BJ (cell line): ENCODE measurements at places on chromosomes 12 and 14.

DNA sequence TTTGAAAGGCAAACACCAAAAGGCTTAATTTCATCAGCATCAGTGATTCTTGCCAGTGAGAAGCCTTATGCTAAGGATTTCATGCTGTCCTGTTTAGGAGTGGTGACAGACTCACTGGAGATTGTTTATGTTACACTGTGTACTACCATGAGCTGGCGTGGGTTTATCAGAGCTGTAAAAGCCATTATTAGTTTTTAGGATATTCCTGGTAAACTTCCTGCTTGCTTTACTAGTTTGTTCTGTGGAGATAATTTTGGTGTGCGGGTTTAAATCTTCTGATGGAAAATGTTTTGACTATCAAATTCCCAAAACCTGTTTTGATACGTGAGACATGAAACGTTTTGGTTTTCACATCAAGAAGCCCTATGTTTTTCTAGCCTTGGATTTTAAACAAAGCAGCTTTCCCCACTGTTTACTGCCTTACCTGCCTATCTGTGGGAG lies 15.2 kb downstream of the PPFIBP1 start:
- no peak for DNase-seq

GRCh38 chr12:105892362-105892910 lies 246.3 kb downstream of the NUAK1 start:
- DNase-seq = no peak

DNA sequence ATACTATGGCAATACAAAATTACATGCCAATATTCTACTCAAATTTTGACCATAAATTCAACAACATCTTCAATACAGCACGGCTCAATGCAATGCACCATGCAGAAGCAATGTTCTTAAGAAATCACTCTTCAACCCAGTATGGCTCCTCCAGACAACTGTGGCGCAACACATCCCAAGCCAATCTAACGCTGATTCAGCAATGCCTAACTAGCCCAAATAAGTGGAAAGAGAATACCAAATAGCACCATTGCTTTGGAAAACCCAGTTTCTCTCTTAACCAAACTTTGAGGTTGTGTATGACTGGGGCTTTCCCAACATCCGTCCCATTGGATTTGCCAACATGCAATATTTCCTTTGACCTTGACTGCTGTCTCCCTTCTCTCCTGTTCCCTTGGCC lies 211.1 kb upstream of the TBX3 start:
- DNase-seq = no peak

GRCh38 chr12:46970636-46971035 lies 108.8 kb upstream of the PCED1B start:
- DNase-seq = no peak

DNA sequence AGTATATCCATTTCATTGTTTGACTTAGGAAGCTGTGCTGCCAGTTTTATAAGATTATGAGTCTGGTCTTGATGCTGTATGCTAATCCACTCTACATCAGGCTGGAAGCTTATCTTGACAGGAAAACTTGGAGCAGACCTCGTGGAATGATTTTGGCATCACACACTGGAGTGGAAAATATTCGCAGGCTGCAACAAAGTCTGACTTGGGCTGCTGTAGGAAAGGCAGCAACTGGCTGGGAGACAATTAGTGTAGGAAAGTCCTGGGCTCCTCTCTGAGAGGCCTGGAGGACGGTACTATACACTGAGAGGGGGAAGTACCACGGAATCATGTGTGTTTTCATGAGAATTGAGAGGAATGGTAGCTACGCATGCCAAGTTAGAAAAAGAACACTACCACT lies 383.7 kb downstream of the ETNK1 start:
- DNase-seq = no peak
